Cardiac muscle cell (in vitro differentiated cells and primary cell): ENCODE measurements at places on chromosomes 6 and 20. TPM values are rescaled to one million over a fixed set of nuclear protein-coding genes. Genes with fewer than 3 reads are reported as not detected.

GRCh38 chr6:125586074-125586473, 163.4 kb upstream of the HEY2 start:
- no peaks in the 10 kb centered on the region for H3K36me3 ChIP-seq
- H3K27me3 ChIP-seq: no peaks in the 10 kb centered on the region
- DNase-seq: peak; percentile 13
- H3K4me3 ChIP-seq: no peak overlapping the region
- peaks cover 19% of the 10 kb centered on the region for H3K4me1 ChIP-seq

- no peaks in the 10 kb centered on the region for H3K27me3 ChIP-seq
- H3K4me3 ChIP-seq: no peak overlapping the region
- peaks cover 21% of the 10 kb centered on the region for H3K36me3 ChIP-seq
- no peak for DNase-seq
- H3K4me1 ChIP-seq: peaks cover 67% of the 10 kb centered on the region
Observed at GRCh38 chr20:57412347-57413029, 21.3 kb downstream of the RBM38 start.

GRCh38 chr6:142954844-142955243, 9.9 kb upstream of the HIVEP2 start:
- no peaks in the 10 kb centered on the region for H3K27me3 ChIP-seq
- H3K4me3 ChIP-seq: no peak overlapping the region
- no peak for DNase-seq
- H3K27ac ChIP-seq: no peak overlapping the region
- no peaks in the 10 kb centered on the region for H3K36me3 ChIP-seq
- H3K4me1 ChIP-seq: peaks cover 4% of the 10 kb centered on the region

CTAGE9 gene
- not detected in 2 replicates for total RNA-seq

GRCh38 chr20:60810561-60810960, 441.5 kb upstream of the CDH4 start:
- H3K27ac ChIP-seq: no peak overlapping the region
- H3K4me3 ChIP-seq: no peak overlapping the region
- H3K4me1 ChIP-seq: peaks cover 9% of the 10 kb centered on the region

HRH3 gene
- not detected in 2 replicates for total RNA-seq

GRCh38 chr6:134730013-134730412, 219.9 kb downstream of the ALDH8A1 start:
- no peaks in the 10 kb centered on the region for H3K27me3 ChIP-seq
- no peak overlapping the region for H3K27ac ChIP-seq
- H3K36me3 ChIP-seq: no peaks in the 10 kb centered on the region
- H3K4me1 ChIP-seq: no peaks in the 10 kb centered on the region
- DNase-seq: no peak

DNA sequence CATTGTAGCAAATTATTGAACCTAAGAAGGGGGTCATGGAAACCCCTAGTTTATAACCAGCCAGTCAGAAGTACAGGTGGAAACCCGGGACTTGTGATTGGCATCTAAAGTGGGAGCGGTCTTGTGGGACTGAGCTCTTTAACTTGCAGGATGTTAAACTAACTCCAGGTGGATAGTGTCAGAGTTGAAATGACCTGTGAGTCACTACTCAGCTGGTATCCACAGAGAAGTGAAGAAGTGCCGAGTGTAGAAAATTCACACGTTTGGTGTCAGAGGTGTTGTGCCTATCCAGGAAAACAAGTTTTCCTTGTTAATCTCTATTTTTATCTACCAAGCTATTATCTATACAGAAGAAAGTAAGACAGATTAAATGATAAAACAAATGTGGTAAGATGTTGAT, 179.7 kb downstream of the ADGRG6 start:
- no peak overlapping the region for H3K27ac ChIP-seq
- H3K27me3 ChIP-seq: no peaks in the 10 kb centered on the region
- H3K4me3 ChIP-seq: no peak overlapping the region
- no peak for DNase-seq
- H3K36me3 ChIP-seq: no peaks in the 10 kb centered on the region

DNA sequence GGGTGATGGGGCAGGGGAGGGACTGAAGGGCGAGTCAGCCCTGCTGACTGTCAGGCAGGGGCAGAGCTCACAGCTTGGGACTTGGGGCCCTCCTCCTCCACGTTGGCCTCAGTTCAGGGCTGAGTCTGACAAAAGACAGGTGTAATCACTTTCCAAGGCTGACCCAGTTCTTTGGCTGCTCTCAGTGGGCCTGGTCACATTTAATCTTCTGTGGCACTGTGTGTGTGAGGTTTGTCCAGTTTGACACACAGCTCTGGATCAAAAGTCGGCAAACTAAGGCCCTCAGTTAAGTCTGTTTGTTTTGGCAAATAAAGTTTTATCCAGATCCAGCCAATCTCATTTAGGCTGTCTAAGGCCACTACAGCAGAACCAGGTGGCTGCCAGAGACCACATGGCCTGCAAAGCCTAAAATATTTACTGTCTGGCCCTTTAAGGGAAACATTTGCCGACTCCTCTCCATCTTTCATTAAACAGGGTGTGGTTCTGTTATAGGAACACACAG, 5.1 kb upstream of the MAP1LC3A start:
- DNase-seq: peak; percentile 20
- H3K4me3 ChIP-seq: no peak overlapping the region
- H3K4me1 ChIP-seq: no peaks in the 10 kb centered on the region
- H3K36me3 ChIP-seq: no peaks in the 10 kb centered on the region
- H3K27ac ChIP-seq: no peak overlapping the region

PCK1 gene
- total RNA-seq: 0.04 and 1.6 TPM in 2 replicates

GRCh38 chr20:59667131-59667530, 62.8 kb downstream of the PHACTR3 start:
- no peaks in the 10 kb centered on the region for H3K27me3 ChIP-seq
- DNase-seq: no peak
- H3K4me1 ChIP-seq: no peaks in the 10 kb centered on the region
- H3K36me3 ChIP-seq: no peaks in the 10 kb centered on the region

MOG gene
- 1.3 and 1.8 TPM in 2 replicates for total RNA-seq

CAP2 gene
- total RNA-seq: 95.7 and 106 TPM in 2 replicates

DNA sequence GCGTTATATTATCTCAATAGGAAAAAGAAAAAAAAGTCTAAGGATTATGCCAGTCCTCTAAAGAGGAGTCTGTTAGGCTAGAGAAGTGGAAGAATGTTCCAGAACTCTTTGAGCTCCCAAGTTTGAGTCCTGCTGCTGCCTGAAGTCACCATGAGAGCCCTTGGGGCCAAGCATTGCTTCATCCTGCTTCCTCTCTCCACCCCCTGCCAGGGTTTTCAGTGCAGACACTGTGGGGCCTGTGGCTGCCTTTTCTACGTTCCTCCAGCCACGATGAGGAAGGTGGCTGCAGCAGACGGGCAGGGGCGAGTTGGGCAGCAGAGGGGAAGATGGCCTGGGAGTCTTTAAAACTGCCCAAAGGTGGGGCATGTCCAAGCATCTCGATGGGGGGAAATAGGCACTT, 214.4 kb upstream of the KCNG1 start:
- no peaks in the 10 kb centered on the region for H3K27me3 ChIP-seq
- H3K27ac ChIP-seq: no peak overlapping the region
- no peaks in the 10 kb centered on the region for H3K4me1 ChIP-seq
- no peak overlapping the region for H3K4me3 ChIP-seq
- no peak for DNase-seq
- H3K36me3 ChIP-seq: no peaks in the 10 kb centered on the region

DNA sequence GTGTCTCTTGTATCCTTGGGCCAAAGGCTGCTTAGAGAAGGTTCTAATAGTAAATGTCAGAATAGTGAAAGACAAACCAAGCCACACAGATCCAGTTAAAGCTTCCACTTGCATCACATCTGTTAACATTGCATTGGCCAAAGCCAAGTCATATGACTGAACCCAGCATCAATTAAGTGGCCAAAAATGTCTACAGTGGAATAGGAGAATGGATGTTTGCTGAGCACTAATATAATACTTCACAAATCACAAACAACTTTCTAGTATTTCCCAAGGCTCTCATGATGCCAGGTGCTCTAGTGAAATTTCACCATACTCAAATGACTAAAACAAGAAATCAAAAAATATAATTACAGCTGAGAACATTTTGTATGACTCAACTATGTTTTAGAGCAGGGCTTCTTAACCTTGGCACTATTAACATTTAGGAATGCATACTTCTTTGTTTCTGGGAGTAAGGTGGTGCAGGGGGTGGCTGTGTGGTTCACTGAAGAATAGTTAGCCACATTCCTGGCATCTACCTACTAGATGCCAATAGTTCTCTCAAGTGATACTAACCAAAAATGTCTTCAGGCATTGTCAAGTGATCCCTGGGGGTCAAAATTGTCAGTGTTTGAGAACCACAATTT, 148.0 kb upstream of the SPTLC3 start:
- H3K4me1 ChIP-seq: no peaks in the 10 kb centered on the region
- H3K36me3 ChIP-seq: no peaks in the 10 kb centered on the region
- DNase-seq: no peak
- no peak overlapping the region for H3K4me3 ChIP-seq

DNA sequence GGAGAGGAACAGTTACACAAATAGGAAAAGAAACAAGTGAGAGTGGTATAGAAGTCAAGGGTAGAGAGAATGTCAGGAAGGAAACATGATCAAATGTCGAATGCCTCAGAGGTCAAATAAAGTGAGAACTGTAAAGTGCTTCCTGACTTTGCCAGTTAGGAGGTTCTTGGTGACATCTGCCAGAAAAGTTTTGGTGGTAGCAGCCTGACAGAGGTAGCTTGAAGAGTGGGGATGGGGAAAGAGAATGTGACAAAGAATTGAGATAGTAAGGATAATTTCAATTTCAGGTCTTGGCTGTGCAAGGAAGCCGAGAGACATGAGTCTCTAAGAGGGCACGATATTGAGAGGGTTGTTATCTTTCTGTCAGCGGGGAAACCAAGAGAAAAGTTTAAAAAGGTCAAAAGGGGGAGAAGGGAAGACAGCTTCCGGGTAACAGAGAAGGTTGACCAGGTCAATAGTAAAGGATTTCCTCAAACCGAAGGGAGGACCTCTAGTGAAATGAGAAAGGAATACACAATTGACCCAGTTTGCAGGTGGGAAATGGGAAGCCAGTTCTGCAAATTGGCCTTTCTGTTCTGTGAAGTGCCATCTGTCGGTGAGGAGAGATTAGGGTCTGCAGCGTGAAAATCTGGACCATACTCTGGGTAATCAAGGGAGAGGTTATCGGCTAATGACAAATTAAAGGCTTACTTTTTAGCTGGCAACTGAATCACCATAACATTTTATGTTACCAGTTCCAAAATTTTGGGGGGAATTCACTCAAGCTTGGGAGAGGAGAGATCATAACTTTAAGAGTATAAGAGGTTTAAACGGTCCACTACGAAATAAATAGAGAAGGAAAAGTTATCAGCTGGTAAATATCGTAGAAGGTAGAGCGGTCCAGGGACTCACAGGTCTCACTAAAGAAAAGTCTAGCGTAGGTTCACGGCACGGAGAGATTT, 973 bp upstream of the BRD2 start:
- peak overlapping the region; percentile 73 for H3K4me3 ChIP-seq
- peak overlapping the region; percentile 99 for H3K27ac ChIP-seq
- H3K4me1 ChIP-seq: peaks cover 15% of the 10 kb centered on the region
- H3K27me3 ChIP-seq: no peaks in the 10 kb centered on the region
- DNase-seq: no peak

DNA sequence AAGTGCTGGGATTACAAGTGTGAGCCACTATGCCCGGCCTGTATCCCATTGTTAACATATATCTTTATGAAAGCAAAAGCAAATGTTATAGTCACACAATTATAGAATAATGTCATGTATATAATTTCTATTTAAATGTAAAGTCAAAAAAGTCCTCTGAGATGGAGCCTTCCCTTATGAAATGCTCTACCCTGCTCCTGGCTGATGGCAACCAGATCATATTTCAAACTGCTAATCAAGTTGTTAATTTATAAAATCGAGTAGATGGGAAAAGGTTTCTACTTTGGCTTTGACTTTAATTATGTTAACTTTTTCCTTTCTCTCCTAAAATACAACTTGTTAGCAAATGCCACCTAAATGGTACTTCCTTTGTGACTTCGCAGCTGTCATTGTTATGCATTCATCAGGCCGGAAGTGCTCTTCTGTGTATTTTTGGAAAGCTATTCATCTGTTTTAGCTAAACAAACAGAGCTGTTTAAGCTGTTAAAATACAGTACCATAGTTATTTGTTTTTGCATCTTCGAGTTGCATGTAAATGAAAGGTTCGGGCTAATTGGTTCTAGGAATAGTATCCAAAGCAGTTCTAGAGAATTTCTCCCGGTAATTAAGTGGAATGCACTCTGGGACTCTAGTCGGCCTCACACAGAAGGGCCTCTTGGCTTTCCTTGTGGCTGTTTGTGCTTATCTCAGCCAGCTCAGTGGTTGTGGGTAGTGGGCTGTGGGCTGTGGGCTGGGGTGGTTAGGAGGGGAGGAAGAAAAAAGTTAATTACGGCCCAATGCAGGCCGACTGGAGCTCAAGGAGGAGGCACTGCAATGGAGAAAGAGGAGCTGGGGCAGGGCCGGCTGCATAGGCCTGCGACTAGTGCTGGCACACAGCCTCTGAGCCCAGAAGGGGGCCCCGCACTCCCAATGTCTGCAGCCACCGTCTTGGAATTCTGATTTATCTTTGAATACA, 34.8 kb downstream of the SLC35D3 start:
- H3K4me1 ChIP-seq: peaks cover 39% of the 10 kb centered on the region
- no peaks in the 10 kb centered on the region for H3K36me3 ChIP-seq
- H3K27me3 ChIP-seq: no peaks in the 10 kb centered on the region
- no peak for DNase-seq
- peak overlapping the region; percentile 81 for H3K27ac ChIP-seq

C2 gene
- 1.9 TPM in 2 replicates for total RNA-seq

BPIFB2 gene
- not detected in 2 replicates for total RNA-seq

MDFI gene
- 100.0 and 137 TPM in 2 replicates for total RNA-seq

DNA sequence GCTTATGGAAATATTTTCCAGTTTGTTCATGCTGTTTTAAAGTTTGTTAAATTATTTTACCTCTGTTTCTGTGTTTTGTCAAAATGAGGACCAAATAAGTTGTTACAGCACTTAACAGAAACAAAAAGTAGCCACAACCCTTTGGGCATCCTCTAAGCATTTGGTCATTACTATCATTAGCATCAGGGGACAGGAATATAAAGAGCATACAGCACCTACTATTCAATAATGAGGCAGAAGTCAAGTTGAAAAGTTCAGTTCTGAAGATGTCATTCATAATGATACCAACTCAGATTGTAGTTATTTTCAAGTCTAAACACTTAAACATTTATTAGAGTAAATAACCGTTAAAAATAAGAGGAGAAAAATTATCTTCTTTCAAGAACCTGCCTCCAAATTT, 862.3 kb upstream of the FLRT3 start:
- H3K4me3 ChIP-seq: no peak overlapping the region
- no peaks in the 10 kb centered on the region for H3K27me3 ChIP-seq
- no peak overlapping the region for H3K27ac ChIP-seq
- no peaks in the 10 kb centered on the region for H3K4me1 ChIP-seq
- no peaks in the 10 kb centered on the region for H3K36me3 ChIP-seq

DNA sequence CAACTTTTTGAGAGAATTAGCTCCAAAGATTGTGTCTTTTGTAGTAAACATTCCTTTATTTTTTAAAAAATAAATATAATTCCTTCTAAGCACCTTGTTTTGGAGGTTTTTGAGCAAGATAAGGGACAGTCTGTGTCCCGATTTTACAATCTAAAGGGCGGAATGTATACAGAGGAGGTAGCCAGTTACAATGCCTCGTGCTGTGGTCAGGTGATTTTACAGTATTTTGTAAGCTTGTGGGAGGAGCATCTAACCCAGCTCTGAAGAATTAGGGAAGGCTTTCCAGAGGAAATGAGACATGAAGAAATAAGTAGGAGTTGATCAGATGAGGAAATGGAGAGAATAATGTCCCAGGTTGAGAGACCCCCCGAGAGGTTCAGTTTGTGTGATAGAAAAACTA, 1.3 kb downstream of the HINT3 start:
- peak; percentile 83 for DNase-seq
- H3K36me3 ChIP-seq: no peaks in the 10 kb centered on the region
- H3K27ac ChIP-seq: peak overlapping the region; percentile 97
- H3K4me3 ChIP-seq: peak overlapping the region; percentile 66
- no peaks in the 10 kb centered on the region for H3K27me3 ChIP-seq
